NCI-H2081 treated with DMSO at 0.1 percent for 48 hours (cell line): ENCODE measurements at places on chromosomes 1 and 21.

GRCh38 chr1:61050541-61051442 is 31.6 kb upstream of the NFIA start:
- no peak for DNase-seq

- DNase-seq, result peak; percentile 71
Observed at GRCh38 chr1:43549921-43550597, 19.4 kb downstream of the PTPRF start.

DNA sequence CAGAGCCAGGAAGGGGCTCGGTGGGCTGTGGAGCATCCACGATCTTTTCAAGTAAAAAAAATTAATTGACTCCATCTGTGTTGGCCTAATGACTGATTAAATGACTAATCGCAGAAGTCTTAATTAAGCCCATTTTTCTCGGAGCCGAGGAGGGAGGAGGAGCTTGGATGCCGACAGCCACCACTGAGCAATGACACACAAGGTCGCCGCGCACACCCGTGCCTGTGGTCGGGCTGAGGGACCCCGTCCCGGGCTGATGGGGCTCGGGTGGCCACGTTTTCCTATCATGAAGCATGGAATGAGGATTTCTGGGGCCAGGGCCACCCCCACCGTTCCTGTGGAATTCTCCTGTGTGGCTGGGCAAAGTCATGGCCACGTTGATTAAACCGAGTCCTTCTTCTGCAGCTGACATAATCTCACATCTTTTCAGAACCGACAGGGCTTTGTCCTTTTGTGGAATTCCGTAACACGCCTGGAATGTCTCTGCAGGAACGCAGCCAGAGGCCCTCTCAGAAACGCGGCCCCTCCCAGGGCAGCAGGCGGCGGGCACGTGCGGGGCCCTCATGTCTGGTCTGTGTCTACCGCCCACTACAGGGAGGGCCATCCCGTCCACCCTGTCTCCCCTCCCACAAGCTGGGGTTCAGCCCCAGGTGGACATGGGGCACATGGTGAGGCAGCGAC is 60.7 kb downstream of the MORN1 start:
- no peak for DNase-seq

DNA sequence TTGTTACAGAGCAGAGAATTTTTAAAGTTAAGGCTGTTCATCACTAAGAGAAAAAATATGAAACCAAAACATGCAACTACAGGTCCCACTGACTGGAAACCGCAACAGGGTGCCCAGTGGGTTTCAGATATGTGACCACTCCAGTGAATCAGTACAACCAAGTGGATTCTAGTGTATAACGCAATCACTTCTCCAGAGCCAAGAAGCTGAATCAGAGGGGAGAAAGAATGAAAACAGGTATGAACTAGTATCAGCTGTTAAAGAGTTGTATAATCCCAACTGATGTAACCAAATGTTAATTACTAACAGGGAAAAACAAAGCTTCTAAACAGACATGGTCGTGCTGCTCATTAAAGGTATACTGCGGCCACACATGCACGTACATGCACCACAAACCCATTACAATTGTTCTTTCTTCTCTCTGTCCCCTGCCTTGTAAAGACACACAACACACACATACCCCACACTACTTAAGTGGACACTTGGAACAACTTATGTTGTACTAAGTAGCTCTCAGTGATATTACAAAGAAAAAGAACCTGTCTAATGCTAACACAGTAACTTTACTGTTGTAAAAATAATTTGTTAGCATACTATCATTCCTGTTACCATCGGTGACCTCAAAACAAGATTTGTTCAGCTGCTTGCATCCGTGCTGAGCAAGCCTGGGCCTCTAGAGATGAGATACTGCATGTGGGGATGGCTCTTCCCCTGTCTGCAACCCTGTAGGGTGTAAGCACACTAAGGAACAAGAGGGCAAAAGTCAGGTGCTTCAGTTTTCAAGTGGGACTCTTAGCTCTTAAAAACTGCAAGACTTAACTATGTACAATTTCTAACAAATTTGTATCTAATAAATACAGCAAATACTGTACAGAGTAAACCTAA is 74.2 kb downstream of the PTPN14 start:
- DNase-seq, result no peak

GRCh38 chr1:19495000-19495656 is 9.8 kb upstream of the CAPZB start:
- no peak for DNase-seq

- no peak for DNase-seq
Observed at GRCh38 chr1:159704481-159704880, 9.9 kb downstream of the CRP start.

- no peak for DNase-seq
Observed at GRCh38 chr1:166969074-166969677, 6.2 kb downstream of the ILDR2 start.

- DNase-seq, result no peak
Observed at GRCh38 chr1:241225741-241226140, 131.3 kb downstream of the RGS7 start.

DNA sequence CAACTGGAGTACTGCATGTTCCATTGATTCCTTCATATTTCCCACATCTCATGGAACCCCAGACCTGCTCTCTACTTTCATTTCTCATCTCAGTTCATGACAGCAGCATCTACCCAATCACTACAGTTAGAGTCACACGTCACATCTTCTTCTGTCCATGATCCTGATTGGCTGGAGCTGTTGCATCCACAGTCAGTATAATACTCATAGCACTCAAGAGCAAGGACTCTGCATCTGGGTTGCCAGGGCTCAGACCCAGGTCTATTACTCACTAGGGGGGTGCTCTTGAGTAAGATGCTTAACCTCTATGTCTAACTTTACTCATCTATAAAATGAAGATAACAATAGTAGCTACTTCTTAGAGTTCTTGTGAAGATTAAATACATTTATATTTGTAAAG is 4.4 kb upstream of the XPR1 start:
- no peak for DNase-seq

GRCh38 chr1:236861560-236862218 is 66.6 kb downstream of the MTR start:
- no peak for DNase-seq

DNA sequence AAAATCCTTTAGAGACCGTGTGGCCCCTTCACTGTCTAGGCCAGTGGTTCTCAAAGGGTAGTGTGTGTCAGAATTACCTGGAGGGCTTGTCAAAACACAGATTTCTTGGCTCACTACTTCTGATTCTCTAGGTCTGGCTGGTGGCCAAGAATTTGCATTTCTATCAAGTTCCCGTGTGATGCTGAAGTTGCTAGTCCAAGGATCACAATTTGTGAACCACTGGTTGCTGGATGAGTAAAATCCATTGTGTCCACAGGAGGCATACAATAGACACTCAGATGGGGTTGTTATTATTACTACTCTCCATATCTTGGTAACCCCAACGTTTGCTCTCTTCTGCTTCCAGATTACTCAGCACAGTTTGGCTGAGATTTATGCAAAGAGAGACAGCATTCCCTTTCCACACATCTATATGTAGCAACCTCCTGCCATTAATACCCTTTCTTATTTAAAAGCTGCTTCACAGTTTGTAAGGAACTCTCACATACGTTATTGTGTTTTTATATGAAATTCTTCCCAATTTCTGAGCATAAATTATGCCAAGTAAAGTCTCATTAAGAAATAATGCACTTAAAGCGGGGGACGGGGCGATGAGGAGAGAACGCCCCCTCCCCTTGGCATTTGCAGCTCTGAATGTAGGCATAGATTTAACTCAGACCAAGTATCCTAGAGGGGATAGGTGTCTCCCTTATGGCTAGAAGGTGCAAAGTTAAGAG is 720 bp upstream of the TMCC2 start:
- no peak for DNase-seq

DNA sequence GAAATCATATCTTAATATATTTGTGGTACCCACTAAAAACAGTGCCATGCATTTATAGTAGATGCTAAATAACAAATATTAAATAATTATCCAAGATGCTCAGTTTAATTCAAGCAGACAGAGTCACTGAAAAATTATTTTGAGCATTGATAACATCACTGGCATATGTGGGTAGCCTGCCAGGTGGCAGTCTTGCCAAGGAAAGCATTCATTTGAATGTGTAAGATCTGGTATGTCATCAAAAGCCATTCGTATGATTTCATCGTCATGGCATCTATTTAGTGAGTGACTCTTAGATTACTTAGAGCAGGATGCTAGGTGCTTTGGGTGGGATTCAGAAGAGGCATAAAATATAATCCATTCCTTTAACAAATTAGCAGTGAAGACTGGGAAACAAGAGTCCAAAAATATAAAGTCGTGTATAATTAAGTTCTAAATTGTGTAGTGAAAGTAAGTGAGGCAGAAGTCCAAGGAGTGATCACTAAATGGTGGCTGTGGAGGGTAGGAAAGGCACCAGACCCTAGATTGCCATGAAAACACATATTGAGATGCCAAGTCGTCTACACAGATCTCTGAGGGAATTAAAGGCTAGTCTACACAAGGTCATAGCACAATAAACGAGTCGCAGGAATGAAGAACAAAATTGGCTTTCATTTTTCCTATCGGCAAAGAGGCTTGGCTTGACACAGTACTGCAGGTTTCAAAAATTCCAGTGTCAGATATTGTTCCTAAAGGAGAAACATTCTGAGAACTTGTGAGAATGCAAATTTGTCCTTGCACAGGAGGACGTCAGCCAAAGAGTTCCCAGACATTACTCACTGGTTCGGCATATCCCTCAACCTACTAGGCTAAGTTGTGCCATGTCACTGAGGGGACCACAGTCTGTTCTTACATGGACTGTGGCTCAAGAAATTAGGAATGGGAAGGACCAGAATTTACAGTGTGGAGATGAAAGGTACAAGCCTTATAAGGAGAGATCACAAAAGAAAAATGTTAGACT is 130.8 kb downstream of the LYPLAL1 start:
- DNase-seq, result no peak

- DNase-seq, result no peak
Observed at GRCh38 chr1:46533179-46533864, 18.1 kb downstream of the KNCN start.

GRCh38 chr1:35927472-35927871 is 3.4 kb upstream of the AGO3 start:
- no peak for DNase-seq

GRCh38 chr21:32658524-32658923 is 46.3 kb upstream of the CFAP298 start:
- no peak for DNase-seq

DNA sequence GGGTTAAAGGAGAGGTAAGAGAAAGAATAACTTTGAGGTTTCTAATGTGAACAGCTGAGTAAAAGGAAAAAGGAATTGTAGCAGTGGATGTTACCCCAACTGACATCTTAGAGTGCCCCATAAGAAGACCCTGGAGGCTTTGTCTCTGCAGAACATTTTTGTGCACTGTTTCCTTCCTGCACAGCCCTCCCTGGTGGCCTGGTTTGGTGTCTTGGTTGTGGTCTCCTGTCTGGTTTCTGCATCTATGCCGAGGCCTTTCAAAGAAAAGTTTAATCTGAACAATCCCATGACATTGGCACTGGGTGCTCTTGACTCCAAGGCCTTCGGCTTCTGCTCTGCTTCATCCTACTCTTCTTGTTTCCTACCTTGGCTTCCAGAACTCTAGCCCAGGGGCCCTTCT is 57.8 kb downstream of the RHOU start:
- no peak for DNase-seq
